ENCODE measurements at places on chromosomes 7 and 10.

DNA sequence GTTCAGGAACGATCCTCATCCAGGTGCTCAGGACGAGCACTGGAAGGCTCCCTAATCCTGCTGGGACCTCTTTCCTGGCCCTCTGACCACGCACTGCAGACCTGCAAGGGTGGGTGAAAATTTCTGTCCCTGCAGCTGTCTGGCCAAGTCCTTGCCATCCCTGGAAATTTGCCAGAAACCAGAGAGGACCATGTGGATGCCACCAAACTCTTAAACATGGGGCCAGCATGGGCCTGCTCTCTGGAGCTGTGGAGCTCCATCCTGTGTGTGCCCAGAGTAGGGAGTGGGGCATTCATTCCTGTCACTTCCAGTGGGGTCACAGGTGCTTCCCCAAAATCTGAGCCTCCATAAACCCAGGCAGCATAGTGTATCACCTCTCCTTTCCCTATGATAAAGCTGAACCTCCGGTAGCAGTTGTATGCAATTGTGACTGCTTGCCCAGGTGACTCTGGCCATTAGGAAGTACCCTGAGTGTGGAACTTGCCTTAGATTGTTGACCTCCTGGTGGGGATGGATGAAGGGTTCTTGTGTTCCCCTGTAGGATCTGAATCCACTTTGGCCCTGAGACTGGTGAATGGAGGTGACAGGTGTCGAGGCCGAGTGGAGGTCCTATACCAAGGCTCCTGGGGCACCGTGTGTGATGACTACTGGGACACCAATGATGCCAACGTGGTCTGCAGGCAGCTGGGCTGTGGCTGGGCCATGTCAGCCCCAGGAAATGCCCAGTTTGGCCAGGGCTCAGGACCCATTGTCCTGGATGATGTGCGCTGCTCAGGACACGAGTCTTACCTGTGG, 57.1 kb downstream of the DMBT1 start:
- no peak for DNase-seq

- no peak for DNase-seq
Observed at GRCh38 chr7:123681561-123681960, 25.9 kb downstream of the LMOD2 start.

- DNase-seq, result no peak
Observed at GRCh38 chr7:85851571-85852193, 664.8 kb upstream of the SEMA3D start.

DNA sequence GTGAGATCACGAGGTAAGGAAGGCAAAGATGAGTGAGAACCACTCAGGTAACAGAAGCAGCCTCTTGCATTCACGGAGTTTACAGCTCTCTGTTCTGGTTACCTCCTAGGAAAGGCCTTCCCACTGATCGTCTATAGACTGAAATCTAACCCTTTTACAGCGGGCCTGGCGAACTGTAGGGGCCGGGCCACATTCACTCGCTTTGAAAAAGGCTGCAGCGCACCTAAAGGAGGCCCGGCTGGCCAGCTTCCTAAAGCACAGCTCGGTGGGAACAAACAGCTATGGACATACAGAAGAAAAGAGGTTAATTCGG, 565 bp downstream of the ATP5MK start:
- no peak for DNase-seq

Measured in anterior cingulate cortex (tissue), 58 donors.